Aorta (tissue), 5 donors: ENCODE measurements at places on chromosomes 12 and 14. TPM values are rescaled to one million over a fixed set of nuclear protein-coding genes. Genes with fewer than 3 reads are reported as not detected.
A peak's percentile ranks its signal among the peaks of the same experiment; 100 is the strongest.

GRCh38 chr12:30191696-30192455 is 408.1 kb upstream of the TMTC1 start:
- no peak for DNase-seq

- DNase-seq = no peak
These were observed 12.1 kb upstream of the PNMA1 start for GRCh38 chr14:73726025-73726961.

DNA sequence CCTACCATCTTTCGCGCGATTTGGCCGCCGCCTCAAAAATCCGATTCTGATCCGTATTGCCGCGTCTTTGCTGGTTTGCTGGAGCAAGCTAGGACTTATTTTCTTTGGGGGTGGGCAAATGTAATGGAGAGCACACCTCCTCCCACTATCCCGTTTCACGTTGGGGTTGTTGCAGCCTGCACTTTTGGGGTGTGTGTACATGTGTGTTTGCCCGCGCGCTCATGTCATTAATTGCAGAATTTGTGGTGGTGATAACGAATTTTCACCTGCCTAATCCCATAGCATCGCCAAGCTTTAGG is 657 bp downstream of the METAP2 start:
- no peak for DNase-seq

- DNase-seq = no peak
These were observed 30.4 kb upstream of the PCNX4 start for GRCh38 chr14:60061371-60061770.

GRCh38 chr12:80807640-80808288 is 91.1 kb downstream of the MYF5 start:
- DNase-seq = no peak

GRCh38 chr14:61459229-61459628 is 137.8 kb downstream of the PRKCH start:
- DNase-seq = no peak

DNA sequence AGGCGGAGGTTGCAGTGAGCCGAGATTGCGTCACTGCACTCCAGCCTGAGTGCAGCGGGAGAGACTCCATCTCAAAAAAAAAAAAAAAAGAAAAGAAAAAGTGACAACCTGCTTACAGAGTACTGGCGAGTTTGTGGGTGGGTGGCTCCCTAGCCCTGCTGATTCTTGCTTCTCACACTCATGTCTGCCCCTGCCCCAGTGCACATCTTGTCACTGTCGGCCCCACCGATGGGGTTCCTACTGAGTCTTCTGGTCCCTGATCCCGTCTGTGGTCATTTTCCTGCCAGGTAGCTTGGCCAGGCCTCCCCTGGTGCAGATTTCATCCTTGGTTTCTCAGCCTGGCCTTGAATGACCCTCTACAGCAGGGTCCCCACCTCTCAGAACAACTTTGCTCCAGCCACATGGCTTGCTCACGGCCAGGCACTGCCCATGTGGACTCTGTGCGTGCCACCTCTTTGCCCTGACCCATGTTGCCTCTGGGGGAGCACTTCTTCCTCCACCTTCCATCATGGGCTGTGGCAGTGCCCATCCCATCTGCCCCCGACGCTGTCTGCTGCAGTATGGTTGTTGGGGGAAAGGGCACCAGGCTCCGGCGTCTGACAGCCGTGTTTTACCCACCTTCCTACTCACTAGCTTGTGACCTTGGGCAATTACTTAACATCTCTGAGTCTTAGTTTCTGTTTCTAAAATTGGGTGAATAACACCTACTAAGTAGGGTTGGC is 2.1 kb upstream of the PTPN6 start:
- DNase-seq = peak; percentile 68

The BRAP gene
- total RNA-seq = 18.0 TPM
